ENCODE measurements at places on chromosomes 12 and 14. TPM values are rescaled to one million over a fixed set of nuclear protein-coding genes. Genes with fewer than 3 reads are reported as not detected.

TMEM253 gene
- total RNA-seq, result not detected

TAS2R30 gene
- total RNA-seq, result 2.9 TPM

ETFRF1 gene
- 9.8 TPM for total RNA-seq

NTS gene
- total RNA-seq, result not detected

DEGS2 gene
- 0.16 TPM for total RNA-seq
